ENCODE measurements at places on chromosomes 11 and 22.

GRCh38 chr22:30516731-30517130 is 11.2 kb upstream of the SEC14L4 start:
- no peak for DNase-seq

GRCh38 chr22:41826430-41827383 is 6.2 kb upstream of the SREBF2 start:
- no peak for DNase-seq

DNA sequence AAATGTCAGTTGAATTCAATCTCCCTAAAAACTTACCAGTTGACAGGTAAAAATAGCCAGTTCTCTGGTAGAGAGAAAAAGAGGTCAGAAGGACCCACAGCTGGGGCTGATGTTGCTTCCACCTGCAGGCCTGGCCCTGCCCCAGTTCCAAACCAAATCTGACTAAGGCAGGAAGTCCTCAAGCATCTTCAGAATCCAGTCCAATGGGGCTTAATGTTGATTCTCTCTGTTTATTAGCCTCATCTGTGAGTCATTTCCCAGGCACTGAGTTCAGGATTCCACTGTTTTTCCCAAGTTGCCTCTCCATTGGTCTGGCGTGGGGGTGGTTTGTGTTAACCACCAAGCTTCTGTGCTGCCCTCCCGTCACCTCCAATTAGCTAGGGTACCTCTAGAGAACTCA is 601.8 kb downstream of the INSC start:
- no peak for DNase-seq

DNA sequence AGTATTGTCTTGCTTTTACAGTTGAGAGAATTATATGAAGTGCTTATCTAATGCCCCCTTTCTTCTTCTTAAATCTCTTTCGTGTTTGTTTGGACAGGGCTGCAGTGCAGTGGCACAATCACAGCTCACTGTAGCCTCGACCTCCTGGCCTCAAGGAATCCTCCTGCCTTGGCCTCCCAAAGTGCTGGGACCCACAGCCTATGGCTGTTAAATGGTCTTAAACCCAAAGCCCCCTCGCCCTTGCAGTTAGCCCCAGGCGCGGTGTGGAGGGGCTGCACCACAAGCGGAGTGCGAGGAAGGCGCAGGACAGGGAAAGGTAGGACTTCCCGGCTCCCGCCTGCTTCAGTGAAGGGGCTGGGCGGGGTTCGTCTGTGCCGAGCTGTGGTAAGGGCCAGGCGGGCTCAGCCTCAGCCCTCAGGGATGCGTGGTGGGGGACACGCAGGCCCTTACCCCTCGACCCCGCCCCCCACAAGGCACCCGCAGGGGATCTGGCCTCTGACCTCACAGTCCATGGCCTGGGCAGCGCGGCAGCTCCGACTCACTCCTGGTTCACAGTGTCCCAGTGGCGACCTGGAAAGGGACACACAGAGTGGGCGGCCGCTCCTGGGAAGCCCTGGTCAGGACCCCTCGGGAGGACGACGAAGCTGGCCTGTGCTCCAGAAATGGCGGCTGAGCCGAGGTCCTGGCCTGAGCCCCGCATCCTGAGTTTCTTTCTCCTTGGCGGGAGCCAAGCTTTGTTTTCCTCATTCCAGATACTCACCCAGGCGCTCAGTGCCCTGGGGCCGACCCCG is 24.5 kb downstream of the BID start:
- DNase-seq = no peak

GRCh38 chr11:64801561-64802369 is 1.2 kb downstream of the MAP4K2 start:
- no peak for DNase-seq

DNA sequence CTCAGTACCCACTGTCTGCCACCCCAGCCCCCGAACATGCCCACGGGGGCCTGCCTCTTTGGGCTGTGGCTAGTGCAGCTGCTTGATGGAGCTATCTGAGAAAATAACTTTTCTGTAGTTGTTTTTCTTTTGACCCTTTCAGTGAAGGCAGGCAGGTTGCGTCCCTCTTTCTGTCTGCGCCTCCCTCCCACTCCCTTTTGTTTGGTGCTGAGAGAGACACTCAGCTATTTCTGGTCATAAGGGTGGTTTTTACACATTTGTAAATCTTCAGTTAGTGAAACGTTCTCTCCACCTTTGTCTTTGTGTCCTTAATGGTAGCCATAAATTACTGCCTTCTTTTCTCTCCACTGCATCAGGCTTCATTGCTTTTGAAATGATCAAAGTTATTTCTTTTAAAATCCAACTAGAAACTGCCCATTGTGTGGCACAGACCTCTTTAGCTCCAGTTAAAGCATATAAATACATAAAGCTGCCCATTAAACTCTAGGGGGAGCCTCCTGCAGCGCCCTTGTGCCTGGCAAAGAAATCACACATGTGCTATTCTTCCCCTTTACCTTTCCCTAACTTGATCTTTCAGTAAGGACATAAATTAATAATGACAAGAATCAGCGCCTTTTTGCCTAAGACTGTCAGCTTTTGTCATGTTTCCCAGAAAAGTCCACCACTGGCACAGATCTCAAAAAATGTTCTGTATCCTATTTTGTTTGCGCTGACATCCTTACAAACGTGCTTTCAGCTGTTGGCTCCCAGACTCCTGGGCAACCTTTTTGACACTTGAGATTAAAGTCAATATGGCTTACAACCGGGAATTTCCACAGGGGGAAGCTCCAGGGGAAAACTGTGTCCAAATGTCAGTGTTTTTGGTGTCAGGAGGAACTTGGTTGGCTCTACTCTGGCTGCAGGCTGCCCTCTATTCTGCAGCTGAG is 1.7 kb upstream of the SCUBE2 start:
- no peak for DNase-seq

GRCh38 chr11:91173701-91174100 is 950.9 kb upstream of the CHORDC1 start:
- DNase-seq = no peak

DNA sequence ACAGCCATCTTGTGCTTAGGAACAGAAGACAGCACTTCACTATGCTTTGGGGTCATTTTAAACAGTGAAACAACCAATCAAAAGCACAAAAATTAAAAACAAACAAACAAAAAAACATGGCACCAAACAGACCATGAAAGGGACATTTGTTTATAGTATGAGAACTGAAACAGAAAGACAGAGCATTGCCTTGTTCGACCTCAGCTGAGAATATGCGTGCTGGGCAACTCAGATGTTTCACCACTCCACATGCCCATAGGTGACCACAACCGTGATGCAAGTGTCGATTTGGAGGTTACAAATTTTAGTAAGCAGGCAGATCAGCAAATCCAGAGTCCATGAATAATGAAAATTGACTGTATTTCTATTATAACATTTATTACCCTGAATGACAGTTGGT is 30.0 kb downstream of the NNMT start:
- no peak for DNase-seq

GRCh38 chr11:102478673-102479299 is 26.2 kb upstream of the TMEM123 start:
- DNase-seq = no peak
